Breast epithelium (tissue), 4 donors: ENCODE measurements at places on chromosomes 11 and 22. TPM values are rescaled to one million over a fixed set of nuclear protein-coding genes. Genes with fewer than 3 reads are reported as not detected.

Gene SCGB2A2
- total RNA-seq, result 1.4 TPM

Gene OR52H1
- 1.8 TPM for total RNA-seq

Gene SLC25A45
- 9.1 TPM for total RNA-seq

Gene NRIP3
- 0.96 TPM for total RNA-seq

Gene LSP1
- total RNA-seq, result 21.4 TPM

Gene TPH1
- 1.2 TPM for total RNA-seq

Gene SCGB1A1
- total RNA-seq, result not detected

Gene CLCF1
- total RNA-seq, result 3.2 TPM

Gene BMAL1
- 42.0 TPM for total RNA-seq

Gene IFITM10
- 1.4 TPM for total RNA-seq

Gene SYT8
- 10.7 TPM for total RNA-seq

Gene ACCSL
- total RNA-seq, result not detected

Gene ARRB1
- total RNA-seq, result 64.0 TPM

Gene VPREB1
- total RNA-seq, result not detected

Gene CCDC89
- 1.6 TPM for total RNA-seq

Gene OR4A47
- not detected for total RNA-seq

Gene SLC22A12
- not detected for total RNA-seq

Gene THRSP
- 1.6 TPM for total RNA-seq

Gene CBLIF
- total RNA-seq, result not detected

Gene APOA5
- not detected for total RNA-seq

Gene OR51E1
- total RNA-seq, result 0.32 TPM

Gene DMC1
- 1.6 TPM for total RNA-seq

Gene BLID
- total RNA-seq, result 2.4 TPM

Gene C11orf42
- total RNA-seq, result not detected

Gene MAPK1
- total RNA-seq, result 49.9 TPM

Gene TRIM21
- 14.1 TPM for total RNA-seq

Gene SCN3B
- 1.9 TPM for total RNA-seq

Gene HTR3A
- not detected for total RNA-seq

Gene ARVCF
- total RNA-seq, result 44.2 TPM

Gene ZFPL1
- 44.1 TPM for total RNA-seq

Gene PANX2
- 0.64 TPM for total RNA-seq

Gene NCF4
- total RNA-seq, result 14.5 TPM

Gene CCND1
- 42.3 TPM for total RNA-seq

Gene UPK2
- not detected for total RNA-seq

Gene MMP27
- 2.1 TPM for total RNA-seq

Gene TMEM191B
- total RNA-seq, result not detected

Gene TYR
- total RNA-seq, result not detected

Gene NEFH
- 0.33 TPM for total RNA-seq

Gene MS4A1
- 1.5 TPM for total RNA-seq

Gene PKDREJ
- not detected for total RNA-seq

Gene KIRREL3
- 0.32 TPM for total RNA-seq

Gene SLC7A4
- total RNA-seq, result 2.0 TPM

Gene NPAS4
- not detected for total RNA-seq

Gene KRTAP5-8
- total RNA-seq, result not detected

Gene HOATZ
- not detected for total RNA-seq
